ENCODE measurements at places on chromosomes 6 and 20.
A peak's percentile ranks its signal among the peaks of the same experiment; 100 is the strongest.

GRCh38 chr6:2403546-2403945 lies 158.1 kb upstream of the GMDS start:
- peak; percentile 60 for DNase-seq

DNA sequence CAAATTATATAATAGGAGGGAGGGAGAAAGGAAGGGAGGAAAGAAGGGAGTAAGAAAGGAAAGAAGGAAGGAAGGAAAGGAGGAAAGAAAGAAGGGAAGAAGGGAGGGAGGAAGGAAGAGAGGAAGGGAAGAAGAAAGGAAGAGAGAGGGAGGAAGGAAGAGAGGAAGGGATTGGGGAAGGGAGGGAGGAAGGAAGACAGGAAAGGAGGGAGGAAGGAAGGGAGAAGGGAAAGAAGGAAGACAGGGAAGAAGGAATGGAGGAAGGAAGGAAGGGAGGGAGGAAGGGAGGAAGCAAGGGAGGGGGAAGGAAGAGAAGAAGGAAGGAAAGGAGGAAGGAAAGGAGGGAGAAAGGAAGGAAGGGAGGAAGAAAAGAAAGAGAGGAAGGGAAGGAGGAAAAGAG lies 660.5 kb downstream of the EPM2A start:
- DNase-seq, result no peak

GRCh38 chr20:37511610-37512275 lies 9.3 kb upstream of the NNAT start:
- DNase-seq, result no peak

GRCh38 chr20:18477821-18478220 lies 10.6 kb downstream of the POLR3F start:
- no peak for DNase-seq

GRCh38 chr6:157058574-157058973 lies 264.7 kb downstream of the TMEM242 start:
- DNase-seq, result no peak

- DNase-seq, result no peak
Observed at GRCh38 chr6:137736048-137736818, 130.8 kb upstream of the TNFAIP3 start.

- DNase-seq, result no peak
Observed at GRCh38 chr6:117345292-117345610, 79.9 kb downstream of the VGLL2 start.

GRCh38 chr6:36874443-36875249 lies at the start of gene PPIL1:
Gene PPIL1 (minus strand): TSS chr6:36874803. CDS start chr6:36874772, 31 bp downstream.
- peak; percentile 88 for DNase-seq

DNA sequence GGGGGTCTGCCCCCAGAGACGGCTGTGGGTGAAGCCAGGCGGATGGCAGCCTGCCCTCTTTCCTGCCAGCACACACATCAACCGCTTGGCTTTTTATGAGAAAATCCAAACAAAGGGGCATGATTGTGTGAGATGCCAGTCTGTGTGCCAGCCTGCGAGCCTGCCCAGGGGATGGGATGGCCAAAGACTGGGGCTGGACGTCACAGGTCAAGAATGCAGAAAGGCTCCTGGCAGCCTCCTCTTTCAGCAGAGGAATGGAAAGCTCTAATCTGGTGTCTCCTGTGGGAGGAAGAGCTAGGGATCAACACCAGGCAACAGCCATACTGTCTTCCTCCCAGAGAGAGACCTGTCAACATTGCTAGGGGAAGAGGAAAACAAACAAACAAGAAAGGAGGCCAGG lies 15.8 kb downstream of the TUBB2B start:
- DNase-seq, result peak; percentile 7

DNA sequence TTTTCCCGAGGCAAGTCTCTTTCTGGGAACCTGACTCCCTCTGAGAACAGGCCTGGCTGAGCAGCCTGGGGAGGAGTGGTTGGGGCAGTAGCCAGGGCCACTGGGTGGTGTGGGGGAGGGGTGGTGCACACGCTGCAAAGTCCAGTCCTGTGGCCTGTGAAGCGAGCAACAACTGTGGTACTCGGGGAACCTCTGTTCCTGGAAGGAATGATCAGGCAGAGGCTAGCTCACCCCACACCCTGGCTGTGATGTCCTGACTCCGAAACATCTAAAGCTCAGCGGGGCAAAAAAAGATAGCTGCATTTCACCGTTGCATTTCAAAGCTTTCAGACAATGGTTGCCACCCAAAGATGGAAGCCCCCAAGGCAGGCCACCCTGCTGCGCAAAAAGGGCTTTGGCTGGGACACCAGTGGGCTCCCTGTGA lies 25.5 kb downstream of the PCK1 start:
- DNase-seq, result peak; percentile 37

GRCh38 chr6:40733290-40733689 lies 146.1 kb upstream of the LRFN2 start:
- DNase-seq, result no peak

DNA sequence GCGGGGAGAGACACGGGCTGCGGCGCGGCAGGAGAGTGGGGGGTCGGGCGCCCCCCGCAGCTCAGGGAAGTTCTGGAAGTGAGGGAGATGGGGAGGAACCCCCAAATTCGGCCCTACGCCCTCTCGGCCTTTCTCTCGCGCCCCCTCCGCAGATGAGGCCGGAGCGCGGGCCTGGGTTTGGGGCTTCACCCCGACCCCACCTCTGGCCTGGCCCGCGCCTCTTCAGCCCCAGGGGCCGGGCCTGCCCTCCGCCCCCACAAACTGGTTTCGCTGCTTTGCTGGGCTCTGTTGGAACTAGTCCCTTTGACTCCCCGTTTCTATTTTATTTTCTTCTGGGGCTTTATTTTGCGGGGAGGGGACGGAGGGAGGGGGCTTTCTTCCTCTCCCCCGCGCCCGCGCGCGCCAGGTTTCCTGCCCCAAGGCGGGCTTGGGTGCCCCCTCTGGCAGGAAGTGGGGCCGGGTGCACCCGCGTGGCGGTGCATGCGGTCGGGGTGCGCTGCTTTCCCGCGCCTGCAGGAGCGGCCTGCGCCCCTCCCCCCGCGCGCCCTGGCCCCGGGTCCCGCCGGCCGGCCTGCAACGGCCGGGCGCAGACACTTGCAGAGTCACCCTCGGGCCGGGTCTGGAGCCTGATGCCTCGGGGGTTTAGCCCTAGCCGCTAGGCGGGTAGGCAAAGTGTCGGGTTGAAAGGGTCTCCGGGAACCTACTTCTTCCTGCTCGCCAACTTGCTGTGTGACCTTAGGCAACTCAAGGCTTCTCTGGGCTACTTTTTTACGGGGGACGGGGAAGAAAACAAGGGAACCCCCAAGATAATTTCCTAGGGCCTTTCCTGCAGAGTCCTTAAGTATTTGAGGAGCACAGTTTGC lies 1.3 kb downstream of the HMGA1 start:
- peak; percentile 50 for DNase-seq

- no peak for DNase-seq
Observed at GRCh38 chr6:4904461-4905025, 99.3 kb downstream of the RPP40 start.

DNA sequence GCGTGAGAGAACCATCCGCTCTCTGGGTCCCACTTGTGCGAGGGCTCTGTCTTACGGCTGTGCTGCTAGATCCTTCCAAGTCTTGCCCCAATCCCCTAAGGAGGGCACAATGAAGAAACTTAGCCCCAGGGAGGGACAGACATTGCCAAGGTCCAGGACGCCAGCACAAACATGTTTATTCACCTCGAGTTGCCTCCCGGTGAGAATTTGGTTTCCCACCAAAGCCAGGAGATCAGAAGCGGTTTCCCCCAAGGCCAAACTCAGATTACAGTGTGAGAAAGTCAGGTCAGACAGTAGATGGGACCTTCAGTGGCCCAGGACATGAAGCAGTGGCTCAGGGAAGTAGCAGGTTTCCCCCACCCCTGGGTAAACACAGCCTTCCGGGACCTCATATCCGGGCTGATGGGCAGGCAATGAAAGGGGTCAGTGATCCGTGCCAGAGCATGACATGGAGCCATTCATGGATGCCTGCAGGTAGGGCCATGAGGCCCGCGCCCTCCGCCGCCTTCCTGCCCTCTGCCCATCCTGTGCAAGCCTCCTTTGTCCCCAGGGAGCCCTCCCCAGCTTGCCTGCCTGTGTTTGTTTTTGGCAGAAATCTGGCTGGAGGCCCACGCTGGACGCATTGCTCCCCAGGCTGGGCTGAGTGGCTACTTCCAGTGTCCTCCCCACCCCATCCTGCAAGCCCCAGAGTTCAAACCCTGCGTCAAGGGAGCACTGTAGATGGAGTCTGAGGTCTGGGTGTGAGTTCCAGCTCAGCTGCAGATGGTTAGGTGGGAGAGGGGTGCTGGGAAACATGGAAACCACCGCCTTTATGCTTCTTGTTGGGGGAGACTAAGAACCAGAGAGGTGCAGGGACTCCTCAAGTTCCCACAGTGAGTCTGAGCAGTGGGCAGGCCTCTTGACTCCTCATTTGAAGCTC lies 2.0 kb downstream of the BPIFB2 start:
- DNase-seq, result no peak

- no peak for DNase-seq
Observed at GRCh38 chr20:23234311-23235078, 116.1 kb upstream of the NXT1 start.
